AG09309 (cell line): ENCODE measurements at places on chromosomes 2 and 18.

DNA sequence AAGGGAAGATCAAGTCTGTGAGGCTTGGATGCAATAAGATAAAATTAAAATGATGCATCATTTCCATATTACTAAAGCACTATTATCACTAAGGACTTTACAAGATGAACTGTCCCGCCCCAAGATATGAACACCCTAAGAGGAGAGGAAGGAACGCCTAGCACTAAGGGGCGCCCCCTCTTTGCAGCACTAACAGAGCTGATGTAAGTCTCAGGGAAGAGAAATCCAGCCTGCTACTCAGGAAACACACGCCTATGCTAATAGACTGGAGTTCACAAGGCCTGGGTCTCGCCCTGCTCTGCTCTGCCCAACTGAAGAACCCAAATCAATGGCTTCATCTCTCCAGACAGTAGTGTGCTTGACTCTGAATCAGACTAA is 6.1 kb downstream of the INO80C start:
- DNase-seq, result no peak

DNA sequence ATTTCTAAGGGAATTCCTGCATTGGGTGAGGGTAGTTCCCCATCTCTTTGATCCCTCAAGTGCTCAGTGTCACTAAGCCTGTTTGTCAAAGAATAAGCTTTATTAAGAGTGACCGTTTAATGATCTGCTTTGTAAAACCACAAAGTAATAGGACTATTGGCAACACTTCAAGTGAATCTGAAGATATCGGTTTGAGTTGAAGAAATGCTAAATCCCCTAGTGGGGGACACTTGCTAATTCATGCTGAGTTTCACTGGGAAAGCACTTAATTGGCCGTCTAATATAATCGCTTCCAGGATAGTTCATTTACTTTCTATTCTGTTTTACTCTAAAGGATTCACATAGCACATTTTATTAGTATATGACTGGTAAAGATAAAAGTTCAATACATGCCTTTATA is 54.4 kb downstream of the DTNA start:
- DNase-seq, result no peak

DNA sequence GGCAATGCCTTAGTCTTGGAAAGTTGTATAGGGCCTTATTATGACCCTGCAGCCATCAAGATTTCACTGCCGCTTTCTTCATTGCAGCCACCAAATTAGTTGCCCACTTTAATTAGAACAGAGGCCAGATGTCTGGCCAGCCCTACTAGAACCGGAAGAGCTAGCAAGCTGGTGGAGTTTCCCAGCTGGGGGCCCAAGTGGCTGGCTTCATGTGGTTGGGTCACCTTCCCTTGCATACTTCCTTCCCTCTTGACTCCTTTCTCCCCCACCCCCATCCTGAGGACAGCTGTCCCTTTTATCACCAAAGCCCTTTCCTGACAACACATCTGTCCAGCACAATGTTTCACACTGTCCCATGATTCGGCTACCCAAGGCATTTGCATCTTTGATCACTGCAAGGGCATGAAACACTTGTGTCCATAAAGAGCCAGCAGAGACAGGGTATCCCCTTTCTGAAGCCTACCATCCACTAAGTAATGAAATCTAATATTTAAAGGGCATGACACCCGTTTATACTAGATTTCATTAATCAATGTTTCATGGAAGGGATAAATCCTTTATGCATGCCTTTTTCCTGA is 187.2 kb downstream of the BCL11A start:
- DNase-seq, result no peak

GRCh38 chr2:98461498-98462049 is 16.9 kb downstream of the INPP4A start:
- DNase-seq, result no peak

DNA sequence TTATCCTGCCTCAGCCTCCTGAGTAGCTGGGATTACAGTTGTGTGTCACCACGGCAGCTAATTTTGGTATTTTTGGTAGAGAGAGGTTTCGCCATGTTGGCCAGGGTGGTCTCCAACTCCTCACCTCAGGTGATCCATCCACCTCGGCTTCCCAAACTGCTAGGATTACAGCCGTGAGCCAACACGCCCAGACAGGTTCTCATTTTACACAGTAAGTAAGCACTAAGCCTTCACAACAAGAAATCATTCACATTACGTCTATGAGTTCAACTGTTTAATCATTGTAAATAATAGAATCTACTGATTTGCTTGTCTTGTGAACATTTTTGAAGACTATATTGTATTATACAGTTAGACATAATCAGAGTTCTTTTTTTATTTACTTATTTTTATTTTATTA is 131.5 kb upstream of the LRATD1 start:
- DNase-seq, result no peak

DNA sequence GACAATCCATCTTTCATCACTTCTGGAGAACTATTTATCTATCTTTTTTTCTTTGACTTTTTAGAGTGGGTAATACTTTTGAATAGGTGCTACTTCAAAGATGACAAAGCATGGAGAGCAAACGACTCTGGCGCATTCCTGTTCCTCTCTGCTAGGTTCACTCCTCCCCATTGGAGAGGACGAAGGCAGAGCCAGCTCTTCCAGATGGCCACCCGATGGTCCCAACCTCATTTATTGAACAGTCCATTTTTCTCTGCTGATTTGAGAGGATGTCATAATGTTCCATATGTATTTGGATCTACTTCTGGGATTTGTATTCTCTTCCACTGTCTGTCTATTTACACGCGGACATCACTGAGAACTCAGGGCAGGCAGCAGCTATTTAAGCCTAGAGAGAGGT is 284.3 kb upstream of the CXCR4 start:
- DNase-seq, result no peak

- DNase-seq, result no peak
Observed at GRCh38 chr2:18001671-18002070, 123.2 kb downstream of the KCNS3 start.

GRCh38 chr2:28997237-28997846 is 16.2 kb downstream of the TOGARAM2 start:
- no peak for DNase-seq

- DNase-seq, result no peak
Observed at GRCh38 chr2:145186303-145186702, 666.4 kb upstream of the ZEB2 start.

- DNase-seq, result peak; percentile 61
Observed at GRCh38 chr2:9552219-9553178, 3.1 kb downstream of the ADAM17 start.

- DNase-seq, result no peak
Observed at GRCh38 chr2:217756375-217757107, 246.3 kb downstream of the TNS1 start.

DNA sequence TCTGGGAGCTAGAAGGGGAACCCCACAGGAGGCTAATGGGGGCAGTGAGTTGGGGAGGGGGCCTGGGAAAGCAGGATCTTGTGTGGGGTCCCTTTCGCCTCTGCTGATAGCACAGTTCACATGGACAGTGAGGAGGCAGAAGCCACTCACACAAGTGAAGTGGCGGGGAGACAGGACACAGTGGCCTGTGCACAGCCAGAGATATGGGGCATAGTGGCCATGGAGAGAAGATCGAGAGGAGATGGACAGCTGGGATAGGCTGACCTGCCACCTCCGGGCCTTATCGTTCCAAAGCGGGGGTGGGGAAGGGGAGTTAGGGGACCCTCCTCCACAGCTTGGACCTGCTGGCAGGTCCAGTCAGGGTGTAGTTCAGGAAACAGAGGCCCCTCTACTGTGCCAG is 69.8 kb upstream of the EDAR start:
- no peak for DNase-seq

DNA sequence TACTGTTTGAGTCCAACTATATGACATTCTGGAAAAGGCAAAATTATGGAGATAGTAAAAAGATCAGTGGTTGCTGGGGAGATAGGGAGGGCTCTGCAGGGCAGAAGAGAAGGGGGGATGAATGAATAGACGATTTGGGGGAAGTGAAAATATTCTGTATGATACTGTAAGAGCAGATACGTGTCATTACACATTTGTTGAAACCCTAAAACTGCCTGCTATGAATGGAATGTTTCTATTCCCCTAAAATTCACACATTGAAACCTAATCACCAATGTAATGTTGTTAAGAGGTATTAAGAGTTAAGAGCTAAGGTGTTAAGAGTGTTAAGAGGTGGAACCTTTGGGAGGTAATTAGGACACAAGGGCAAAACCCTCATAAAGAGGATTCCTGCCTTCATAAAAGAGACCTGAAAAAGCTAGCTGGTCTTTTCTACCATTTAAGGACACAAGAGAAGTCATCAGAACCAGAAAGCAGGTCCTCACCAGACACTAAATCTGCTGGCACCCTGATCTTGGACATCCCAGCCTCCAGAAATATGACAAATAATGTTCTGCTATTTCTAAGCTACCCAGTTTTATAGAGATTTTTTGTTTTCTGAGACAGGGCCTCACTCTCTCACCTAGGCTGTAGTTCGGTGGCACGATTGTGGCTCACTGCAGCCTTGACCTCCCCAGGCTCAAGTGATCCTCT is 76.2 kb downstream of the ATAD2B start:
- DNase-seq, result no peak

- DNase-seq, result peak; percentile 76
Observed at GRCh38 chr2:189143925-189144324, 35.6 kb downstream of the COL5A2 start.

DNA sequence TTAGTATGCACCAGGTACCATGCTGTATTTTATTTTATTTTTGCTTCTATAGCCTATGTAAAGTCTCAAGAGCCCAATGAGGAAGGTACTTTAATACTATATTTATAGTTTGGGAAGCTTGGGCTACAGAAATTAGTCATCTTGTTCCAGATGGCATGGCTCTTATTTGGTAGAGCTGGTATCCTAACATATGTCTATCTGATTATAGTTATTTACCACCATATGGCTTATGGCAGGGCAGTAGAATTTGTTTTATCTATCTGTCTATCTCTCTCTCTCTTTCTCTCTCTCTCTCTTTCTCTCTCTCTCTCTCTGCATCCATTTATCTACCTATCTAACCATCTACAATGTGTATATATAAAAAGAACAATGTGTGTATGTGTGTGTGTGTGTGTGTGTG is 1293.7 kb upstream of the SLC39A10 start:
- no peak for DNase-seq

- DNase-seq, result no peak
Observed at GRCh38 chr2:128786741-128787478, 468.2 kb upstream of the HS6ST1 start.

GRCh38 chr2:37676274-37676673 is 4.8 kb upstream of the CDC42EP3 start:
- DNase-seq, result no peak

DNA sequence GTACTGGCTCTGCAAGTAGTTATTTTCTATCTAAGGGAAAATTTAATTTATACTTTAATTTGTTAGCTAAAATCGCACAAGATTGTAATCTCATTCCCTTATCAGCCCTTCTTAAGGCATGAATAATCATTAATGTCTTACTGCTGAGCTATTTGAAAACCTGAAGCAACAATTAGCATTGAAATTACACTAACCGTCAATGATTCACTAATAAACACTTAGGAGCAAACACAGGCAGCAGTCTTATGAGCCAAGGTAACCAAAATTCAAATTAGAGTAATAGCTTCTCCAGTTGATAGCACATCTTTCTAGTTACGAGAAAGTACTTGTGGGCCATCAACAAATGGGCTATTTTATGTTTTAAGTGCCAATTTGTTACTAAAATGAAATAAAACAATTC is 1289.7 kb downstream of the LRP1B start:
- no peak for DNase-seq

GRCh38 chr18:67183398-67183797 is 333.1 kb downstream of the DSEL start:
- DNase-seq, result no peak

GRCh38 chr2:80496775-80497174 is 192.2 kb upstream of the LRRTM1 start:
- peak; percentile 7 for DNase-seq

- DNase-seq, result no peak
Observed at GRCh38 chr2:4098137-4098536, 394.8 kb downstream of the DCDC2C start.

GRCh38 chr2:223026357-223027110 is 25.5 kb upstream of the KCNE4 start:
- DNase-seq, result no peak

GRCh38 chr18:13688191-13689136 is 37.9 kb downstream of the FAM210A start:
- no peak for DNase-seq

DNA sequence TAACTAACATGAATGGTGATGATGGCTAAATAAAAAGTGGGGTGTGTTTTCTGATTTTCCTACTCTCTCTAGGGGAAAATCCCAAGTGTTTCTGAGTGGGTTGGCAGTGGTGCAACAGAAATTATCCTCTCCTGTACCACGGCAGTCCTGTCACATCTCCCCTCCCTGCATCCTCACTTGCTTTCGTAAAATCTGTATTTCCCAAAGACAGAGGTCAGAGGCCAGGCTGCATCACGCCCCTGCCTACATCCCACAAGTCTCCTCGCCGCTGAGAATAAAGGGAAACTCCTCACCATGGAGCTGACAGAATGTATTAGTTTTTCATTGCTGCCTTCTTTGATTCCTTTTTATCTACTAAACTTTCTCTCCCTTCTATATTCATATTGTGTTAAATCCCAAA is 13.1 kb downstream of the FBLN7 start:
- DNase-seq, result no peak

DNA sequence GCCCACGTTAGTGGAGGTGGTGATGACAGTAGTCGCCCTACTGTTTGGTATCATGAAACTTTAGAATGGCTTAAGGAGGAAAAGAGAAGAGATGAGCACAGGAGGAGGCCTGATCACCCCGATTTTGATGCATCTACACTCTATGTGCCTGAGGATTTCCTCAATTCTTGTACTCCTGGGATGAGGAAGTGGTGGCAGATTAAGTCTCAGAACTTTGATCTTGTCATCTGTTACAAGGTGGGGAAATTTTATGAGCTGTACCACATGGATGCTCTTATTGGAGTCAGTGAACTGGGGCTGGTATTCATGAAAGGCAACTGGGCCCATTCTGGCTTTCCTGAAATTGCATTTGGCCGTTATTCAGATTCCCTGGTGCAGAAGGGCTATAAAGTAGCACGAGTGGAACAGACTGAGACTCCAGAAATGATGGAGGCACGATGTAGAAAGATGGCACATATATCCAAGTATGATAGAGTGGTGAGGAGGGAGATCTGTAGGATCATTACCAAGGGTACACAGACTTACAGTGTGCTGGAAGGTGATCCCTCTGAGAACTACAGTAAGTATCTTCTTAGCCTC is 16.2 kb downstream of the MSH6 start:
- no peak for DNase-seq

- DNase-seq, result no peak
Observed at GRCh38 chr18:57791911-57792310, 11.2 kb downstream of the ATP8B1 start.

GRCh38 chr18:49638209-49638785 is 76.4 kb downstream of the LIPG start:
- DNase-seq, result no peak
